Stimulated activated CD8-positive, alpha-beta memory T cell treated with anti-CD3 and anti-CD28 coated beads, Interleukin-4, amount 100 ng/mL, for 4 hours (primary cell): ENCODE measurements at places on chromosomes 5 and 9.

GRCh38 chr9:73441890-73442818 lies 290.5 kb downstream of the ANXA1 start:
- DNase-seq: no peak

DNA sequence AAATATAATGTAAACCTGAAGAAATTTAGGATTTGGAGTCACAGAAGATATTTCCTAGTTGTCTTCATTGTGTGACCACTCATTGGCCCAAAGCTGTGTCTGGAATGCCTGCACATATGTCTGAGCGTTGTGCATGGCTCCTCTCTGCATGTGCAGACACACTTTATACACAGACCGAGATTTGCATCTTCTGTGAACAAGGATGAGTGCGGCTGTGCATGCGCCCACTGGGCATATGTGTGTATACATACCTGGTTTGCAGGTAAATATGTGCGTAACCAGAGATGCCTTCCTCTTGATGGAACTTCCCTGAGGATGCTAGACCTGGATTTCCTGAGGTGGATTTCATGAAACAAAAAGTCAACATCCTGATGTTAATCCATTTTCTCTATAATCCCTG lies 19.1 kb downstream of the PHF2 start:
- no peak for DNase-seq

DNA sequence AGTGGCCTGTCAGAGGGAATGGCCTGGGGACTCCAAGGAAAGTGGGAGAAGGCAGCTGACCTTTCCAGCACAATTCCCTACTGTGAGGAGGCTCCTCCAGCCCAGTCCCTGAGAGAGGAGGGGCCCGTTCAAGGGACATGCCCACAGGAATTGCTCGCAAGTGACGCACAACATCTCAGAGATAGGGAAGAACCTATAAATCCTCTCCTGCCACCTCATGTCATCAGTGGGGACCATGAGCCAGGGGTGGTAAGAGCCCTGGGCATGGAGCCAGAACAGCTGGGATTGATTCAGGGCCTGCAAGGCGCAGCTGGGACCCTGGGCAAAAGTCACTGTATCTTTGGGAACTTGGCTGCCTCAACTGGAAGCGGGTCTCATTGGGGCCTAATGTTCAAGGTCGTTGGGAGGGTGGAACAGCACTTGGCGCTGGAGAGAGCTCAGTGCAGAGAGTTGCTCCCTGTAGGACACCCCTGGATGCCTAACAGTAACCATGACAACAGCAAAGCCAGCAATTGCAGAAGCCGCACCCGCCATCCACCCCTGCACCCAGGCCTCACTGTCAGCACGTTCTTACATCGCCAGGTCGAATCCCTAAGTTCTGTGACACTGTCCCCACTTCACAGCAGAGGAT lies 41.3 kb upstream of the ORM1 start:
- no peak for DNase-seq

DNA sequence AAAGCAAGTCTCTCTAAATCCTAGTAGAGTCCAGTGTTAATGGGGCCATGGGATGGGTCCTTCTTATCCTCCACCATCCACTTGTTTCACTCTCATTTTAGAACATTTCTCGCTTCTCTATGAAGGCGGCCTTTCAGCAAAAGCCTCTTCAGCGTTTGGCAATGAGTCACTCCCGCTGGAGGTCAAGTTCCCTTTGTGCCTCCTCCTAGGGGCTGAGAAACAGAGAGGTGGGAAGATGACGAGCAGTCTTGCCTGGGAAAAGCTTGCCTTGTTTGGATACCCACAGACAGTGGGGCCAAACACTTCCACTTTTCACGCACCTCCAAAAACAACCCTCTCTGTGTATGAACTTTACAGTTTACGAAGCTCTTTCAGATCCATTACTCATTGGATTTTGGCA lies 168.8 kb downstream of the GABBR2 start:
- DNase-seq: no peak

GRCh38 chr5:71748360-71748759 lies 29.3 kb downstream of the CARTPT start:
- no peak for DNase-seq

DNA sequence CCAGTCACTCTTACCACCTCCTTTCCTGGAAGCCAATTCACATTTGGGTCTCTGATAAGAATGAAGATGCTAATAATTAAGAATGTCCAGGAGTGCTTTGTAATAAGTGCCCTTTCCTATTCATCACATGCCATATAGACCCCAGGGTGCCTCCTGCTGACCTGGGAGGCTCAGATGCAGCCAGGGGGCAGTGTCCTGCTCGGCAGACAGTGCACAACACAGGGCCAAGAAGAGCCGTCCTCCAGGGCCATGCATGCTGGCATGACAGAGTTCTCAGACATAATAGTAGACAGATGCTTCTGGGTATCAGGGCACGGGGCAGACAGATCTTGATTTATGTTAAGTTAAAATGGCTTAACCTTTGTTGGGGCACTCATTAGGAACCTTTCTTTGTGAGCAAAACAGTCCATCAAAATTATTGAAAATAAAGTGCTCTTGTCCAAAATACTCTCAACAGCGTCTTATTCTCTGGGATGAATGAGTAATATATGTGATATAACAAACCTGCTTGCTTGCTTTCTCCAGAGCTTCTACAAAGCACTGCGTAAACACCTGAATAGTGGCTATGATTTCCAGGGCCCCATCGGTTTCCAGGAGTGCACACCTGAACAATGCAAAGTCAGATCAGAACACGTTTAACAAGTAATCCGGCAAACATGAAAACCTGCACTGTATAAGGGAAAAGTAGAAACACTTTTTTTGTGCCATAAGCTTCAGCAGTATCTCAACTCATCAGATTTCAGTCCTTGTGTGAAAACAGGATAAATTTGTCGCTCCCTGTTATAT lies 192.7 kb downstream of the FANCC start:
- no peak for DNase-seq

- DNase-seq: no peak
Observed at GRCh38 chr9:130911254-130912049, 14.8 kb upstream of the QRFP start.

GRCh38 chr9:1320051-1320557 lies 269.9 kb downstream of the DMRT2 start:
- DNase-seq: no peak

- no peak for DNase-seq
Observed at GRCh38 chr9:128687453-128687852, 1.6 kb upstream of the SET start.

DNA sequence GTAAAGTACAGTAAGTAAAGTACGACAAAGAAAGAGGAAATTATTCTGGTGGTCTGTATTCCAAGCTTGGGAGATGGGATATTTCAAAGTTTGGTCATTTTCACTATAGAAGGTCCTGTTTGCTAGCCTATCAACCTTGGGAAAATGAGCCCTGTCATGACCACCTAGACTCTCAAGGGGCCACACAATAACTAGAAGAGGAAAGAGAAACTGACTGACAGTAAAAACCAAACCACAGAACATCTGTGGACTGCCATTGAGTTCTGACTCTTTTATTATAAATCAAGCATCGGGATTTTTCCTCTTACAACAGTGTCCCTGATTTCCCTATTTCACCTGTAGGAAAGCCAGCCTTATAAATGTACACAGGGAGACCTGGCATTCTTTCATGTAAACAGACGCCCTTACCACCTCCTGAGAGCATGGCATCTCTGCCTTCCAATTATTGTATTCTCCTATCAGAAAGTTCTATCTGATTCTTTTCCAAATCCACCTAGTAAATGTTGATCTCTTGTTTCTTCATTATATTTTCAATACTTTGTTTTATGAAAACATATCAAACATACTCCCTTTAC lies 80.0 kb downstream of the ZNF622 start:
- DNase-seq: no peak

- DNase-seq: no peak
Observed at GRCh38 chr9:129222819-129223218, 44.8 kb upstream of the IER5L start.

GRCh38 chr5:13632676-13633075 lies 311.8 kb downstream of the DNAH5 start:
- DNase-seq: no peak

- DNase-seq: no peak
Observed at GRCh38 chr9:20684875-20685696, 1.0 kb downstream of the FOCAD start.

GRCh38 chr5:16666883-16667398 lies 50.1 kb upstream of the RETREG1 start:
- no peak for DNase-seq

GRCh38 chr5:60916646-60917045 lies 28.2 kb downstream of the ERCC8 start:
- DNase-seq: no peak

- DNase-seq: no peak
Observed at GRCh38 chr5:140043508-140043872, 391 bp upstream of the NRG2 start.

- DNase-seq: no peak
Observed at GRCh38 chr9:99213197-99213596, 8.5 kb downstream of the ALG2 start.

- no peak for DNase-seq
Observed at GRCh38 chr5:179827680-179828079, 7.0 kb downstream of the SQSTM1 start.

DNA sequence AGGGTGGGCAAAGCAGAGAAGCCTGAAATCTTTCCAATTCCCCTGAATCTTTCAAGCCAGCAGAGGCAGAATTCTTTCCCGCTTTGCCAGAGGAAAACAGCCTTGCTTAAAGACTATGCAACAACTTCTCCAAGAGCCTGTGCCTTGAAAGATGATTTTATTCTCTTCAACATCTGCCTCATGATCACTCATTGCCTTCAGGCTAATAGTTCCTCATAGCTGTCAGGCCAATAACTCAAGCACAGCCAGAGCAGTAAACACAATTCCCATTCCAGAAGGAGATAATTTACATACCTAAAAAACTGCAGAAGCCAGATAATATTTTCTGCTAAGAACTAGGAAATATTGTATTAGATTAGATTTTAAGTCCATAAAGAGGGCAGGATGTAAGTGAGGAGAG lies 92.3 kb upstream of the PUM3 start:
- no peak for DNase-seq

GRCh38 chr9:98107926-98108325 lies 11.1 kb downstream of the TRIM14 start:
- DNase-seq: no peak

DNA sequence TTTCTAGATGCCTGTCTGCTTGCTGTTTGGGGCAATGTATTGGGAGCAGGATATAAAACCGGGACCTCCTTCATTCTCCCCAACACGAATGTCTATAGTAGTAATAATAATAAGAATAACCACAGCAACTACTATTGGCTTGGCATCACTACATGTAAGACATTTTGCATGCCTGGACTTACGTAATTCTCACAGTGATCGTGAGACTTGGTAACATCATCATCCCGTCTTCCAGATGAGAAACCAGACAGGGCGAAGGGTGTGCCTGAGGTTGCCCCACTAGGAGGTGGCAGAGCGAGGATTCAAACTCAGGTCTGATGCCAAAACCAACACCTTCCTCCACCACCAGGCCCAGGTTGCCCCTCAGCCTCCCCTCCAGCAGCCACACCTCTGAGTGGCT lies 185.1 kb downstream of the RGS3 start:
- DNase-seq: no peak

DNA sequence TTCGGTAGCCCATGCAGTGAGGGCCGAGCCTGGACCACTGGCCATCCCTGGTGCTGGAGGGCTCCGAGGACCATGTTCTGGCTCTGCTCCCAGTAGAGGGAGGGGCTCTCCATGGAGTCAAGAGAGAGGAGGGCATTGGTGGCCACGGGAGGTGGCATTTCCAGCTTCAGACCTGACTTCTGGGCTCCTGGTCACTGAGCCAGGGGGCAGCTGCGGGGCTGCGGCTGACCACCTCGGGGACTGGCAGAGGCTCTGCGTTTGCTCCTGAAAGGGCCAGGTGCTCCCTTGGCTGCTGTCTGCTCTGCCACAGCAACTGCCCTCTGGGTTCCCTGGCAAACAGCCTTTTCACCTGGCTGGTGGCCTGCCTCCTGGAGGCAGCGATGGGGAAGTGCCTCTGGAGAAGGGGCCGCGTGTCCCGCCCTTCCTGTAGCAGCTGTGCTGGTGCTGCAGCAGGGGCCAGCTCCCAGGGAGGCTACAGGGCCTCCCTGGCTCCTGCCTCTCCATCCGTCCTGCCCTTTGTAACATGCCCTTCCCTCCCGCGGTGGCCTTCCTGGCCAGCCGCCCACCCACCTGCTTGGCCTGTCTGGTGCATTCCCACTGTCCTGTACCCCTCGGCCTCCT lies 144.6 kb downstream of the CACNA1B start:
- DNase-seq: no peak

- DNase-seq: peak; percentile 44
Observed at GRCh38 chr5:96794757-96795156, 13.0 kb downstream of the ERAP1 start.

DNA sequence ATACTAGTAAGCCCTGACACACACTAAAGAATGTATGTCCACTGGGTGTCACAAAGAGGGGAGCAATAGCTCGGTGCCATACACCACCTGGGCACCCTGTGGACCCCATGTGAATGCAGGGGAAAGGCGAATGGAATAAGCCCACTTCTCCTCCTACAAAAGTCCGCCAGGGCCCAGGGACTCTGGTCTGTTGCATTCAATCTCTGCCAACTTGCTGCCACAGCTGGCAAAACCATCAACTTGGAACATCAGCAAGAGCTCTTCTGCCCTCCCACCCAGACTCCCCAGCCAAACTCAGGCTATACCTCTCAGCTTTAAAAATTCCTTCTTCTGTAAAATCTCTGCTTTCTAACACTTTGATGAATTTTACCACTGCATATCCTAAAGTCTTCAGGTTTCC lies 54.5 kb downstream of the PFDN1 start:
- DNase-seq: no peak

- DNase-seq: no peak
Observed at GRCh38 chr9:114496011-114496410, 9.3 kb downstream of the WHRN start.

DNA sequence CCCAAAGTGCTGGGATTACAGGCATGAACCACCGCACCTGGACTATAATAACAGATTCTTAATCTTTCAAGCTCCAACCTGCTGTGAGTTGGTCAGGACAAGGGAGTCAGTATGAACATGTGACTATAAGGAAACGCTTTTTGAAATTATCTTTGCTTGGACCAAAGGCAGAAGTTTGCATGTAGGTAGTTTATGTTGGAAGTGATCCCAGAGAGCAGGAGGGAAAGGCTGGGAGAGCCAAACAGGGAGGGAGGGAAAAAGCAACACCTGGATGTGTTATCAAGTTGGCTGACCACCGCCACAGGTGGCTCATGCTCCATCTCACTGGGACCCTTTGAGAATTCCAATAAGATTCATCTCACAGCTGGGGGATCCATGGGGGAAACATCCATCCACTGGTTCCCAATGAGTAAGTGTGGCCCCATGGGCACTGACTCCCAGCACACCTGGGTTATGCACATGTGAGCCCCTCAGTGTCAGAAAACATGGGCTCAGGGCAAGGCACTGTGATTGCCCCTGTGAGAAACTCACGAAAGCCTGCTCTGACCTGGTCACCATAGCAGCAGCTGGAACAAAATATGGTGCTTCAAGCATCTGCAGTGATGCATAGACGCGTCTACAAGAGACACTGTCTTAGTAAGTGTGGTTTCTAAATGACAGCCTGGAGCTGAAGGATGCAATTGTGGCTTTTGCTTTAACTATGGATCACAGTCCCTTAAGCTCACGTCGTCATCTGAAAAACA lies 62.1 kb downstream of the ARSB start:
- no peak for DNase-seq
